ENCODE measurements at places on chromosomes 12 and 14.

GRCh38 chr14:25351269-25351668, 301.3 kb upstream of the STXBP6 start:
- DNase-seq: no peak

- no peak for DNase-seq
These were observed 909.4 kb upstream of the LRFN5 start for GRCh38 chr14:40697231-40697630.

GRCh38 chr12:76786986-76787385, 23.1 kb downstream of the ZDHHC17 start:
- no peak for DNase-seq

GRCh38 chr12:93982771-93983315, 165.5 kb upstream of the PLXNC1 start:
- DNase-seq: no peak

DNA sequence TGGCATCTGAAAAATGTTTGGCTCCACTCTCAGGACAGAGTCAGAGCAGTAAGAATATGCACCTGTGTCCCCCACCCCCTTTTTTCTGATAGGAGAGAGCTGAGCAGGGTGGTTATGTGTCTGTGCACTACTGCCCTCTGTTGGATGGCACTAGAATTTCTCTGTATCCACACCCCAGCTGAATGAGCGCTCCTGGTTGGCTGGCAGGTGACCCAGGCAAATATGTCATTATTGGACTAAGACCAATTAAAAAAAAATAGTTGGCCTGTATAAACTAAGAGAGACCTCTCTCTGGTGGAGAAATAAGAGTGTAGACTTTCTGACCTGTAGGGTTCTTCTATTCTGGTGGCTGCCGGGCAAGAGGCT, 107.0 kb downstream of the PTCSC3 start:
- DNase-seq: no peak

DNA sequence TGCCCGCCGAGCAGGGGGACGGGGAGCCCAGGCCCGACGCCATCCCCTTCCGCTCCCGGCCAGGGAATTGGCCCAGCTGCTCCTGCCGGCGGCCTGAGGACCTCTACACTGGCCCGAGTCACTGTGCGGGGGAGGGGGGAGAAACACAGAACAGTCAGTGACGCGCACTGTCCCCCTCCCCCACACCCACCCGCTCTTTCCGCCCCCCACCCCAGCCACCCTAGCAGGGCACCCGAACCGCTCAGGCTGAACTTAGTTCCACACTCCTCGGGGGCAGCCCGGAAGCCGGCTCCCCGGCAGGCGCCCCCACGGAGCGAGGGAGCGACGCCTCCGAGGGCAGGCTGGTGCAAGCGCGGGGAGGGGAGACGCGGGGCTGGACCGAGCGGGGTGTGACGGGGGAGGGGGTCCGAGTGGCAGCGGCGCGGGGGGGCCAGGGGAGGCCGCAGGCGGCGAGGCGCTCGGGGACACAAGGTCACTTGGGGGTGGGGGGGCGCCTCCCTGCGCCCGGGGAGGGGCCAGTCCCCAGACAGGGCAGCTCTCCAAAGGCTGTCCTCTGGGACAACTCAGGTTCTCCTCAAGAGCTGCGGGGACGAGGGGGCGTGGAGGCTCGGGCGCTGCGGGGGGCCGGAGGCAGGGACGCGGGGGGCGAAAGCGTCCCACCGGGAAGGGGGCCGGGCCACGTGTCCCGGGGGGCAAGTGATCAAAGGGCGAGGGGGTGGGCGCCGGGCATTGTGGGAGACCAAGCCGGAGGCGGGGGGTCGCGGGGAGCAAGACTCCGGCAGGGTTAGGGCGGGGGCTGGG, 648 bp downstream of the CHD4 start:
- no peak for DNase-seq

DNA sequence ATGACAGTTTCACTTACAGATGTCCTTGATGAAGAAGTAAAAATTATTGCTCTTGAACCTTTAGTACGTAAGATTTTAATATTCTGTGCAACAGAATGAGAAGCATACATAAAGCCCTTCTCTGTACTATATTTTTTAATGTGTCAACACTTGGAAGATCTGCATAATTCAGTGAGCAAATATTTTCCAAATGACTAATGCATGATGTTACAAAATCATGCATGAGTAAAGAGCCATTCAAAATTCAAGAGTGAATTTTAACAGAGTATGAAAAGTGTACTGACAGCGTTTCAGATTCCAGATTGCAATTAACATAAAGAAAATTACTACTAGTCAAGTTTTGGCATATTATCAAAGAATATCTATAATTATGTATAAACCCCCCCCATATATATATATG, 101.4 kb upstream of the BBS10 start:
- no peak for DNase-seq

GRCh38 chr14:87489196-87489819, 503.7 kb downstream of the GALC start:
- DNase-seq: no peak

DNA sequence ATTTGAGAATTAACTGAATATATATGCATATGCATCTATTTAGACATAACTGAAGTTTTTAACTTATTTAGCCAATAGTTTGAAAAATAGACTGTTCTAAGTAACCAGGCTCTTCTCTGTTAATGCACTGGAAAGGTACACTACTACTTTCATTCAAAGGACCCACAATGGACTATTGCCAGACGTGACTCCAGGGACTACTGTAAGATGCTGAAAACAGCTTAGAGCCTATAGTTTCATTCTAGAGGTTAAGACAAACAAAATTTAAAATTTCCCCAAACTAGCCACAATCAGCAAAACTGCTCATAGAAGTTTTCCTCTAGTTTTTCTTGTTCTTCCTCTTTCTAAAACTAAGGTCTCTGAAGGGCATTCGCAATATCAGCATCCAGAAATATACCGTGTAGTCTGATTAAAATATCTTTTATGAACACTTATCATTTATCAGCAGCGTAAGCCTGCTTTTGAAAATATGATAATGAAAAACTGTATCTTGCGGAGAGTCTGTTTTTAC, 10.4 kb downstream of the APPL2 start:
- no peak for DNase-seq

- no peak for DNase-seq
These were observed 51.7 kb downstream of the RPH3A start for GRCh38 chr12:112843287-112843686.

GRCh38 chr14:102516531-102517391, 7.2 kb upstream of the ANKRD9 start:
- DNase-seq: no peak

DNA sequence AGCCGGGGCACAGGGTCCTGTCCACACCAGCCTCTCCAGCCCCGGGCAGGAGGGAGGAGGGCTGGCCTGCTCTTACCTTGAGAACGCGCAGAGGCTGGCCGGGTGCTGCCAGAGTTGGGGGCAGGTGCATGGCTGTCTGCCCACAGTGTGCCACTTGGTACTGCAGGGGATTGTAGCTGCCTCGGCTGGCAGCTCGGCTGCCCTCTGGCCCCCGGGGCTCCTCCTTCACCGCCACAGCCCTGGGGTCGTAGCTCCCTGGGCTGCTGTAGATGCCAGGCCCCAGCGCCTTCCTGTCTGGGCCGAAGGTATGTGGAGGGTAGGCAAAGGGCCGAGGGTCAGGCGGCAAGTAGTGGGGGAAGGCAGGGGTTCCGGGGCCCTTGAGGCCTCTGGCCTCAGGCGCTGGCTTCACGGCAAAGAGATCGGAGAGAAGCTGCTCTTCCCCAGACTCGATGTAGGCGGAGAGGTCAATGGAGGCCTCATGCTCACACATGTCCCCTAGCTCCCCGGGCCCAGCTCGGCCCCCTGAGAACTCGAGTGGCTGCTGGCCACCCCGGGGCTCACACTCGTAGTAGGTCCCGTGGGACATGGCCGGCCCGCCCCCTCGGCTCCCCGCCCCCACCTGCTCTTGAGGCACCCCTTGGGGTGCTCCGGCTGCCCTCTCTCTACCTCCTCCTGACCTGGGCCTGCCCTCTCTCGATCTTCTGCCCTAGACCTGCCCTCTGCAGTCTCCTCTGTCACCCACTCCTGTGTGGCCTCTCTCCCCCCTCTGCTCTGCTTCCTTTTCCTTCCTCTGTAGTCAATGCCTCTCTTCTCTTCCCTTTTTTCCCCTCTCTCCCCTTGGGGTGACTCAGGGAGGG, at the start of gene CEBPE:
Gene CEBPE (minus strand): TSS at position 750 of the 857 bp plus-strand sequence. CDS start 164 bp downstream, at position 586.
- DNase-seq: no peak

GRCh38 chr14:104507443-104507842, 72.1 kb upstream of the C14orf180 start:
- DNase-seq: no peak

GRCh38 chr12:6333029-6333428, 8.8 kb downstream of the TNFRSF1A start:
- no peak for DNase-seq

DNA sequence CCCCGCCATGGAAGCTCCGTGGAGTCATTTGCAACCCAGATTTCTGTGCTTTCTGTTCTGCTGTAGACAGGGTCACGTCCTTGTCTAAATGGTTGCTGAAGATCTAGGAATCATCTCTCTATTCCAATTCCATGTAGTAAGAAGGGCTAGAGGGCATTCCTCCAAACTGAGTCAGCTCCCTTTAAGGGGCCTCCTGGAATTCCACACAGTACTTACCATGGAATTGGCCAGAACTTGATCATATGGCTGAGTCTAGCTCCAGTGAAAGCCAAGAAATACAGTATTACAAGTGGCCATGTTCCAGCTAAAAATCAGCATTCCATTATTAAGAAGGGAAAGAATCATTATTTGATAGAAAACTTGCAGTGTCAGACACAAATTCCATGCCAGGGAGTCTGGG, 171.9 kb downstream of the PRKCH start:
- no peak for DNase-seq

GRCh38 chr14:81440041-81440440, 39.9 kb upstream of the STON2 start:
- no peak for DNase-seq

DNA sequence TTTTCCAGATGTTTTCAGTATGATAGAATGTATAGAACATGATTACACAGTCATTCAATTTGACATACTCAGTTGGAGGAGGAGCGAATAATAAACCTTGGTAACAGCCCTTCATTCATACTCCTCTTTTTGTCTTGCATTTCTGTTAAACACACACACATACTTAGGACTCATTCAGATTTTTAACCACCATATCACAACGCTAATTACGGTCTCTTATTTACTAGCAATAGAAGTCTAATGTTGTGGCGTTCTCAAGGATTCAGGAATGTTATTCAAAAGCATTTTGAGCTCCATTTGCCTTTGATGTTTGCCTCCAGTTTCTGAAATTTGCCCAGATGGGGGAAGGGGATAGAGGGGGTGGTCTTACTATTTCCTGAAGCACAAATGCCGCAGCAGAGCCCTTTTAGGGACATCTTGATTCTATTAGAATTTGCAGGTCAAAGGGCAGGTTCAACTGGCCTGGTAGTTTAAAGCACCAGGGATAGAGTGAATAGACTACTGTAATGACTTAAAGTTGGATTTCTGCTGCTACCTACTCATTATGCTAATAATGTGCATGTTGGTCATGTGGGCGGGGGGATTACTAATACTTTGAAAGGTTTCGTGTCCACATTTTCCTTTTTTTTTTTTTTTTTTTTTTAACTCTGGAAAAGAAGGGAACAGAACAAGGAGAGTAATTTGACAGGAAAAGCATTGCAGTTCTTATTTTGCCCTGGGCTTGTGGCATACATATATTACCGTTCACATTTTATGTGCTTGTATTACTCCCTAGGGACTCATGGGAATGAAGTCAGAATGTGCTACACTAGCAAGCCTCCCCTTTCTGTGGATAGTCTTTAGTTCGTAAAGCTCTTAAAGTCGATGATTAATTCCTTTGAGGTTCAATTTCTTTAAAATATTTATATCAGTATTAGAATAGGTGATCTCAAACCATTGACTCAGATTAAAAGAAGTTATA, 226.8 kb downstream of the FBXL14 start:
- no peak for DNase-seq

DNA sequence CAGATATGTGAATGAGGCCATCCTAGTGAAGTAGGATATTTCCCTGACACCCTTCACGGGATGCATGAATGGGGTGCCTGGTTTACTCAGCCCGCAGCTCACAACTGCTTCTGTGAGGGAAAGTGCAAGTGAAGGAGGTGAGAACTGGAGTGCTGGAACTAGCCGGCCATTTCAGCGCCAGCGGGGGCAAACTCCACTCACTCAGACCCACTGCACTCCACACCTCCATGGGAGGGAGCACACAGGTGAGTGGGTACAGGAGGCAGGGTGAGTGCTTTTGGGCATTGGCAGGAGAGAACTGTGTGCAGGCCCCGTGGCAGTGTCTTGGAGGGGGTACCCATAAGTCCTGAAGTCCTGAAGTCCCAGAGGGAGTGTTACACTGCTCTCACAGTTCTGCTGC, 1008.4 kb downstream of the SLC6A15 start:
- no peak for DNase-seq

DNA sequence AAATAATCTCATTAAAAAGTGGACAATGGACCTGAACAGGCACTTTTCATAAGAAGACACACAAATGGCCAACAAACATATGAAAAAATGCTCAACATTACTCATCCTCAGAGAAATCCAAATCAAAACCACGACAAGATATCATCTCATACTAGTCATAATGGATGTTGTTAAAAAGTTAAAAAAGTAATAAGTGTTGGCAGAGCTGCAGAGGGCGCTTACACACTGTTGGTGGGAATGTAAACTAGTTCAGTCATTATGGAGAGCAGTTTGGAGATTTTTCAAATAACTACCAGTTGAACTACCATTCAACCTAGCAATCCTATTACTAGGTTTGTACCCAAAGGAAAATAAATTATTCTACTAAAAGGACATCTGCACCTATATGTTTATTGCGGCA, 47.2 kb downstream of the FOXG1 start:
- DNase-seq: no peak

GRCh38 chr12:69343357-69343756, 4.8 kb upstream of the LYZ start:
- no peak for DNase-seq

DNA sequence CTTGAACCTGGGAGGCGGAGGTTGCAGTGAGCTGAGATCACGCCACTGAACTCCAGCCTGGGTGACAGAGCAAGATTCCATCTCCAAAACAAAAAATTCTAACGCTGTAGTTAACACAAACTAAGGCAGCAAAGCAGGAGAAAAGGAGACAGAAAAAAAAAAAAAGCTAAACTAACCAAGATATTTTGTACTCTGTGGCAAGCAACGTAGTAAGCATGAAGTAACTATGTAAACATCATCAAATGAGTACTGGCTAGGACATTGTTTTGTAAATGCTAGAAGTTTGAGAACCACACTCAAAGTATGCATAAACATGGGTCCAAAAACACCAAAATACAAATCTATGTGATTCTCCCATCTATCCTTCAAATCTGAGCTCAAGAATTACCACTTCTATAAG, 44.2 kb downstream of the C2CD5 start:
- DNase-seq: no peak
